Activated naive CD8-positive, alpha-beta T cell treated with anti-CD3 and anti-CD28 coated beads, Interleukin-2, amount 50 U/mL, for 16 hours (primary cell): ENCODE measurements at places on chromosomes 6 and 20.

- DNase-seq, result no peak
These were observed 45.5 kb downstream of the EIF2S2 start for GRCh38 chr20:34066476-34067090.

DNA sequence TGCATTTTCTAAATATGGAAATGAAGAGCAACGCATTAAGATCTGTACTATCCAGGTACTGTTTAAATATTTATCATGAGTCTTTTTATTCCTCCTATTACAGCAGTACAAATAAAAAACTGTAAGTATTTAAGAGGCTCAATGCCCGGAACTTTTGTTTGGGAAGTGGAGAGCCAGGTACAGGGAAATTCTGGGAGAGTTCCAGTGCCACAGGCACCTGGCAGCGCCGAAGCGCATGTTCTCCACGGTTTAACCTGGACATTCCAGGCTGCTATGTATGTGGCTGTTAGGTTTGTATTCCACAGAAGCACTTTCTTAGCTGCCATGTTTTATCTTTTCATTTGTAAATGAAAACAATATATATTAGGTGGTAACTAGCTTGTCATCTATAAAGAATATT, 81.7 kb downstream of the PREP start:
- DNase-seq, result no peak

DNA sequence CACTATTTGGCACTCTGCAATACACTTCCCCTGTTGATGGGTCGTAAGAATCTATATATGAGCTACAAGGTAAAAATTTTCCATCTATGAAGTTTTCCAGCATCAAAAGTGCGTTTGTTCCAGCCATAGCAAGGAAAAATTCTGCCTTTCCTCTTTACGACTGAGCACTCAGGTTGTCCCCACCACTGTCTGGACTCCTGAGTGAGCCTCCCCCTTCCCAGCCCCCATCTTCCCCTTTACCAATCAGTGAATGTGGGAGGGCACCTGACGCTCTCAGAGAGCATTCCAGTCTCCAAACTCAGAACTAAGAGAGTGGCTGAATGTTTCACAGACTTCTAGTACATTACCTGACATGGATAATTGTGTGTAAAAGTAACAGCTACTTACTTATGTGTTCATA, at the start of gene ALDH8A1:
TSS of gene ALDH8A1 (minus strand) at position 175 of the 400 bp plus-strand sequence. CDS start at position 127, 48 bp downstream.
- no peak for DNase-seq

GRCh38 chr20:63811491-63811875, 19.6 kb downstream of the ZBTB46 start:
- no peak for DNase-seq

GRCh38 chr6:151388997-151389617, 2.3 kb downstream of the ZBTB2 start:
- DNase-seq, result no peak

DNA sequence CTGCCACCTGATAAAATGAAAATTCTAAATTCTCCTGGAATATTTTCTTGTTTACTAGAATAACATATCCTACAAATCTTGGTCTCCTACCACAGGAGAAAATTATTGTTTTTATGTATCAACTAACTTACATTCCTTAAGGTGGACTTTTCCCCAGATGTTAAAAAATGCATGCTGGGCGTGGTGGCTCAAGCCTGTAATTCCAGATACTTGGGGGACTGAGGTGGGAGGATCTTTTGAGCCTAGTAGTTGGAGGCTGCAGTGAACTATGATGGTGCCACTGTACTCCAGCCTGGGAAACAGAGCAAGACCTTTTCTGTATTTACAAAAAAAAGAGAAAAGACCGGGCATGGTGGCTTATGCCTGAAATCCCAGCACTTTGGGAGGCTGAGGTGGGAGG, 27.9 kb upstream of the TFAP2C start:
- no peak for DNase-seq
